ENCODE measurements at places on chromosomes 16 and 17.

DNA sequence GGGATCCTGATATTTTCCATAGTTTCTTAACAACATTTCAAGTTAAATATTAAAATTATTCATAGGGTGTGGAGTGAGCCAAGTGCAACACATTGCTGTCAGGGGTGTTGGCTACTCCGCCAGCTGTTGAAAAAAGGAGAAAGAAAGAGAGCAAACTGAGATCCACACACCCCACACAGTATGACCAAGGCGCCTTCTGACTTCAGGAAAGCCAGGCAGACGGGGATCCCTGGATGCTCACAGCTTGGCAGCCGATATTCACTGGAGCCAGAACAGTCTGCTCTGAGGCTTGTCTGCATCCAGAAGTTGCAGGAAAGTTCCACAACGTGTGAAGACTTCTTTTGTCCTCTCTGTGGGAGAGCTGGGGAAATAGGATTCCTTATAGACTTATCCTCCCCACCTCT is 9.3 kb downstream of the CHD9NB start:
- DNase-seq, result no peak

GRCh38 chr16:49510654-49511305 is 137.2 kb downstream of the C16orf78 start:
- no peak for DNase-seq

GRCh38 chr16:84521497-84521770 is 17.0 kb upstream of the MEAK7 start:
- no peak for DNase-seq

- no peak for DNase-seq
Observed at GRCh38 chr17:40506786-40507185, 5.4 kb upstream of the TNS4 start.

DNA sequence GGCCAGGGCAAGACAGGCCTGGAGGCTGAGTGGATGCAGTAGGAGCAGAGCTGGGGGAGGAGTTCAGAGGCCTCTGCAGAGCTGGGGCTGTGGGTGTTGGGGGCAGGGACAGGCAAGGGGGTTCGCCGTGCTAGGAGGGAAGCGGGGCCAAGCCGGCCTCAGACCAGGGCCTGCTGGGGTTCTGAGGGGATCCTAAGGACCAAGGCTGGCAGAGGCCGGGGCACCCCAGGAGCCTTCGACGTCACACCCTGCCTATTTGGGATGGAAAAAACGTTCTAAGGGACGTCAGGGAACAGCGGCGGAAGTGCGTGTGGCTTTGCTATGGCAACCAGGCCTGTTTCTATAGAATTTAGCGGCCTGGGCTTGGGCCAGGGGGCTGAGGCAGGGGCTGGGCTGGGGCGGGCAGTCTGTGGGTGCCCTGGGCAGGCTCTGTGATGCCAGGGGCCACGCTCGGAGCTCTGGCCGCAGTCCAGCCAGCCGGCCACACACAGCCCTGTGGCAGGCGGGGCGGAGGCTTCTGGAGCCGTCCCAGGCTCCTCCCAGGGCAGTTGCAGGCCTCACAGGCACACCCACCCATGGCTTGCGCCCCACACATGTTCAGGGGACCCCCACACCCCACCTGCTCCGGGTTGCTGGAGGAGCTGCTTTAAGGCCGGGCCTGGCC is 3.7 kb downstream of the TRAF7 start:
- no peak for DNase-seq

DNA sequence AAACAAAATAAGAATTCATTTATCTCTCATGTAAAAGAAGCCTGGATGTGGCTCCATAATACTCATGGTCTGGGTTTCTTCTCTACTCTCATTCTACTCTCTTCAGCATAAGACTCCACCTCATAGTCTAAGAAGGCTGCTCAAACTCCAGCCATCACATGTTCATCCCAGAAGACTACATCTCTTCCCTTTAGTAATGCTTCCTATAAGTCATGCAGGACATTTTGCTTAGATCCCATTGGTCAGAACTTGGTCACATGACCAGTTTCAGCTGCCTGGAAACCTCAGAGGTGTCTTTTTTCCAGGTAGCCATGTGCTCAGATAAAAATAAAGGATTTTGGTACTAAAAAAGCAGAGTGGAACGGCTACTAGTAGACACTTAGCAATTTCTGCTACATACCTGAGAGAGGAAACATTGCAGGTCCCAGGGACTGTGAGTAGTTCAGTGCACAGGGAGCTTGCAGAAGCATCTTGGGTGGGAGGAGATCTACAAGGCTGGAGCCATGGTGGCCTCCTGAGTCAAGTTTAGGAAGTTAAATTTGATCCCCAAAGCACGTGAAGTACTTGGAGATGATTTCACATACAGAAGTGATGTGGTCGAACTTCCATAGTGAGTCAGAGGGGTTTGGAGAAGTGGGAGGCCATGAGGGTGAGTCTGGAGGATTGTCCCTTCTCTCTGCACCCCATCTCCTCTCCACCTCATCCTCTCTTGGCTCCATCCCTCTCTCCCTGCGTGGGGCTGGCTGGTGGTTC is 110.2 kb downstream of the CCDC182 start:
- no peak for DNase-seq

DNA sequence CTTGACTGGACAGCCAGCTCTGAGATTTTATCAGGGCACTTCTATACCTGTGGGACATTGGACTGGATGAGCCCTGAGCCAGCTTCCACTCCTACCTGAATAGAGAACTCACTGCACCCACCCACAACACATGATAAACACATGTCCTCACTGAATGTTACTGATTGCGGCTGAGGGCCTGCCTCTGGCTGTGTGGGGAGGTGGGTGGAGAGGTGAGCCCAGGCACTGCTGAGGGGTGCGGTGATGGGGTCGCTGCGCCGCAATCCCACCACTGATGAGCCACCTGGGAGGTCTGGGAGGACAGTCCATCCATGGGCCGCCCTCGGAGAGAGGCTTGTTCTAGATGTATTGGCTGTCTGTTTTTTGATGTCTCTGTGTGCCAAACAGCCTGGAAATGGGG is 5.4 kb downstream of the TMEM92 start:
- DNase-seq, result no peak

DNA sequence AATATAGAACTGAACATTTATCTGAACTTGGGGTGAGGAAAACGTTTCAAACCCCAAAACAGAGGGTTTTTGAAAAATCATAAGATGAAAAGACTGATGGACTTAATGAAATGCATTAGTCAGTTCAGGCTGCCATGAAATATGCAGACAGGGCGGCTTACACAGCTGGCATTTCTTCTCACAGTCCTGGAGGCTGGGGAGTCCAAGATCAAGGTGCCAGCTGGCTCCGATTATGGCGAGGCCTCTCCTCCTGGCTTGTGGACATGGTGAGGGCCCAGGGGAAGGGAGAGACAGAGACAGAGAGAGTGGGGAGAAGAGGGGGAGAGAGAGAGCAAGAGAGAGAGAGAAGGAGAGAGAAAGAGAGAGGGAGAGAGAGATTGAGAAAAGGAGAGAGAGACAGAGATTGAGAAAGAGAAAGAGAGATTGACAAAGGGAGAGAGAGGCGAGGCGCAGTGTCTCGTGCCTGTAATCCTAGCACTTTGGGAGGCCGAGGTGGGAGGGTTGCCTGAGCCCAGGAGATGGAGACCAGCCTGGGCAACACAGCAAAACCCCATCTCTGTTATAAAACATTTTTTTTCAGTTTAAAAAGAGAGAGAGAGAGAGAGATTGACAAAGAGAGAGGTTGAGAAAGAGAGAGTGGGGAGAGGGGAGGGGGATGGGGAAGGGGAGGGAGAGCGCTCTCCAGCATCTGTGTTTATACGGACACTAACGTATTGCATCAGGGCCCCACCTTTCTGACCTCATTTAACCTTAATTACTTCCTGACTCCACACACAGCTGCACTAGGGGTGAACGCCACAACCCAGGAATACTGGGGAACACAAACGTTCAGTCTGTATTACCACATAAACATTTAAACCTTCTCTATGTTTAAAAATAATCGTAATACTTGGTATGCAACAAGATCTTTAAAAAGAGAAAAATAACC is 24.6 kb upstream of the RPH3AL start:
- DNase-seq, result no peak

GRCh38 chr17:73609060-73609459 is 35.2 kb downstream of the SDK2 start:
- no peak for DNase-seq

- no peak for DNase-seq
Observed at GRCh38 chr17:73464447-73464846, 152.6 kb upstream of the CDC42EP4 start.

- no peak for DNase-seq
Observed at GRCh38 chr16:10617662-10618420, 37.4 kb upstream of the EMP2 start.

DNA sequence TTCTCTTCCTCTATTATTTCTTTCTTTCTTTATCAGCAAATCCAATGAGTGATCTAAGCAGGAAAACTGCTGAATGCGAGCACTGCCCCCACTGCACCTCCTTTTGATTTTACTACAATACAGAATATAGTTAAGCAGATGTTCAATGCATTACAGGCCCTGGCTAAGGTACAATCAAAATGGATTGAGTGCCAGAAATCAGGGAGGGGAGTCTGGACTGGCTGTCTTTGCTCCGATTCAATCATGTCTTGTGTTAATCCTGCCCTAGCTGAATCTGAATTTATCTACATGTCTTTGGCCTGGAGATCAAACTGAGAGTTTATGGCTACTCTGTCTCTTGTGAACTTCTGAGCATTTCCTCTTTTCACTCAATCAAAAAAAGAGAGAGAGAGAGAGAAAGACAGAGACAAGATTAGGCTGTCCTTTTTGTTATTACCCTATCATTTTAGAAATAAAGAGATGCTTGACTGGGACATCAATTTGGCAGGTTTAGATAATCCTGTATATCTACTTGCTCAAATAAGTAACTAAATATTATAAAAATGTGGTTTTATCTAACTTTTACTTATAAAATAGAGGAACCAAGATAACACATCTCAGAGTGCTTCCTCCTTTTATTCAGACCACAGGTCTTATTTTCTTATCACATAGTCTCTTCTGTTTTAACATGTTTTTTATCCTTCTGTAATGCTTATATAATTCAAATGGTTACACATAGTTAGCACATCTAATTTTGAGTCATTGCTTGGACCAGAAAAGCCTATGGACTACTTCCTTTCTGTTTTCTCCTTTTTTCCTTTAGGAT is 656.2 kb downstream of the KCNJ2 start:
- DNase-seq, result no peak

GRCh38 chr16:70784692-70785555 is 16.0 kb downstream of the VAC14 start:
- DNase-seq, result no peak

DNA sequence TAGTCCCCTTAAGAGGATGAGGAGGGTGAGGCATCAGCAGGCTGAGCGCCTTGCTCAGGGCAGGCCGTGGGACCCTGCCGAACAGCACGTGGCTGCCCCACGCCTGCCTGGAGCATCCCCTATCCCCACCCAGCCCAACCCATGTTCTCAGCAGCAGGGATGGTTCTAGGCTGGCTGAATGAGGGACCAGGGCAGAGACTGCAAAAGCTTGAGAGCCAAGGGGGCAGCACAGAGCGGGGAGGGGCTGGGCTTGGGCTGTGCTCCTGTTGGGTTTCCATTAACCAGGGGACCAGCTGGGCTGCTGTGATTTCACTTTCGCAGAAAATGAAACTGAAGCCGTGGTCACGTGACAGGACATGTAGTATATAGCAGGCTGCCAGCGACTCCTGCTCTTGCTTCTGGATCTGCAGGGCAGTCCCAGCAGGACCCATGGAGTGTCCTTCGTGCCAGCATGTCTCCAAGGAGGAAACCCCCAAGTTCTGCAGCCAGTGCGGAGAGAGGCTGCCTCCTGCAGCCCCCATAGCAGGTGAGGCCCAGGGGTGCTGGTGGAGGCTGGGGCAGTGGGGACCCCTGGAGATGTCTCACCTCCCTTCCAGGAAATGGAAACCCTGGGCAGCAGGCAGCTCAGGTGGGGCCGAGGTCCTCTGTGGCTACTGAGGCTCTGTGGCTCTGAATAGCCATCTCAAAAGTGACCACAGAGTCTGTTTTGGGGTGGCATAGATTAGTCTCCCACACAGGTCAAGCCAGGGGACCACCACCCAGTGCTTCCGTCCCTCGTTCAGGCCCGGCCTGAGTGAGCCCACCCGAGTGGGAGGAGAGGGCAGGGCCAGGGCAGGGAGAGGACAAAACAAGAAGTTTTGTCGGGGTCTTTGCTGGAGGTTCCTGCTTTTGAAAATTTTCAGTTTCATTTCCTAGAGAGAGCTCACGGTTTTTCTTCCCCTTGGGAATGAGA is 2.9 kb downstream of the RNF213 start:
- DNase-seq, result peak; percentile 83

DNA sequence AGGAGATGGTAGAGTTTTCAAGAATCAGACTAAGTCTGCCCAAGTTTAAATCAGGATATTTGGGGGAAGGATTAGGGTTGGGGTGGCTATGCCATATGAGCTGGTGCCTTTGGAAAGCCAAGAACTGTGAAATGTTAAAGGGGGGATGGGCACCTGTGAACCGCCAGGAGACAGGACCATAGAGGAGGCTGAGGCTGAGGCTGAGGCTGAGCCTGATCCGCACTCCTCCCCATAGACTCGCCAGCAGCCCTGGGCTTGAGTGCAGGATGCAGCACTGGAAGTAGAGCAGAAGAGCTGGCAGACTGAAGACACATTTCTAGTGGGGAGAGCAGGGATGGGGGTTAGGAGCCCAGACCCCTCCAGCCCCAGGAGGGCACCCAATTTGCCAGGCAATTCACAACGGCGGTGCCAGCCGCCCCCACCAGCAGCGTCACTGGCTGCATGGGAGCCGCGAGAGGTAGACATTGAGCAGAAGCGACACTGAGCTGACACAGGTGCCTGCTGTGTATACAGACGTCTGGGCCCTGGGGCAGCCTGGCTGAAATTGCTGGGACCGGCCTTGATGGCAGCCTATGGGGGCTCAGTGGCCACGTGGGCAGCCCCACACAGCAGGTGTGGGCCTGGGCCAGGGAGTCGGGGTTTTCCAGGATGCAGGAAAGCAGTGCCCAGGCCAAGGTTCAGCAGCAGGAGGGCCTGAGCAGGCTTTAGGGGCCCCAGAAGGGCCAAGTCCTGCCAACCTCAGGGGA is 9.2 kb downstream of the PIMREG start:
- DNase-seq, result no peak

GRCh38 chr16:80330803-80331202 is 210.0 kb upstream of the DYNLRB2 start:
- DNase-seq, result no peak

DNA sequence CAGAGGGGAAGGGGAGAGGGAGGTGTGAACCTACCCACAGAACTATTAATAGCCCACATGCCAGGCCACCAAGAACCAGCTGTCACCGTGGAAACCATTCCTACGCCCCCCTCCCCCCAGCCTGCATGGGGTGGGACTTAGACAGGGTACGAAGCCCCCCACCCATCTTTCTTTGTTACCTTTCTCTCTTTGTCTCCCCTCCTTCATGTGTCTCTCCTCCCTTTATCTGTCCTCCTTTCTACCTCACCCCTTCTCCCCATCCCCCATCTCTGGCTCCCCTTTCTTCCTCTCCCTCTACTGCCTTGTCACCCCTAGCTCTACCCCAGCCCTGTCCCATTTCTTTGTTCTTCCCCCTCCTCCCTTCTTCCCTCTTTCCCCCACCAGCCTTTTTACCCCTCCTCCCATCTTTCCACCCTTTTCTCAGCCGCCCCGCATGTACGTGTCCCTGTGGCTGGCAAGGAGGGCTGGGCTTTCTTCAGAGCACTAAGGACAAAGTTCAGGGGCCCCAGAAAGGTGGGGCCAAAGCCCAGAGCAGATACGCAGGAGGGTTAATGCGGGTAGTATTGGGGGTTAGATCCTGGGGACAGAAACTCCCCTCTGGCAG is 8.0 kb downstream of the THRA start:
- DNase-seq, result no peak

- no peak for DNase-seq
Observed at GRCh38 chr16:69712277-69712676, 14.1 kb downstream of the NQO1 start.

- no peak for DNase-seq
Observed at GRCh38 chr17:78332991-78333390, 26.9 kb downstream of the SOCS3 start.

- no peak for DNase-seq
Observed at GRCh38 chr17:57745242-57745641, at the start of gene CCDC182. TSS of gene CCDC182 (minus strand) at chr17:57745299. CDS start at chr17:57745272, 27 bp downstream.

All from smooth muscle cell of the brain vasculature (primary cell).